ENCODE measurements at places on chromosomes 2 and 18.

DNA sequence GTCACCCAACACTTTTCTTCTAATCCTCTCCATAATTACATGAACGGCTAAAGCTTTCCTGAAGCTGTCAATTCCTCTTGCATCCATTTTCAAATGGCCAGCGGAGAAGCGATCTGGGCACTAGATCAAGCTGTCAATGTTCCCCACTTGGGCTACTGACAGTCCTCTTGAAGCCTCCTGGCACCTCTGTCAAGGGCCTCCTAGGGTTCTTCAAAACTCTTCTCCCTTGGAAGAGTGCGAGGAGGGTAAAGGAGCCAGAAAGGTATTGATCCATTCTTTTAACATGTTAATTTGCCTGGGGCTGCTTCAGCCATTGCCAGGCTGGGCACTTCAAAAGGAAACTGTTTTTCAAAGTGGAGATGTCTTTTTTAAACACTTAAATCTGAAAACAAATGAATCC lies 19.8 kb downstream of the EPHA4 start:
- no peak for DNase-seq

DNA sequence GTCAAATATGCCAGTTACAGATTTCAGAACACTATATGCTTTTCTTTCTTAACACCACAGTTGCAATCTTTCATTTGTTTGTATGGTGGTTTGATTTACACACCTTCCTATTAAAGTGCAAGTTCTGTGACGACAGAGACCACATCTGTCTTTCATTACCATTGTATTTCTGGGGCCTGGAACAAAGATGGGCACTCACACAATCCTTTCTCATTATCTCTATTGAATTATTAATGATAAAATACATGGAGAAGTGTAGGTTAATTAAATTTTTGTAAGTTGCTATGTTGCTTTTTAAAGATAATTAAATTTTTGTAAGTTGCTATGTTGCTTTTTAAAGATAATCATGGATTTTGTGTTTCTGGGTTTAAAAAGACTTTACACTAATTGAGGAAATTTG lies 79.9 kb downstream of the KCTD18 start:
- no peak for DNase-seq

DNA sequence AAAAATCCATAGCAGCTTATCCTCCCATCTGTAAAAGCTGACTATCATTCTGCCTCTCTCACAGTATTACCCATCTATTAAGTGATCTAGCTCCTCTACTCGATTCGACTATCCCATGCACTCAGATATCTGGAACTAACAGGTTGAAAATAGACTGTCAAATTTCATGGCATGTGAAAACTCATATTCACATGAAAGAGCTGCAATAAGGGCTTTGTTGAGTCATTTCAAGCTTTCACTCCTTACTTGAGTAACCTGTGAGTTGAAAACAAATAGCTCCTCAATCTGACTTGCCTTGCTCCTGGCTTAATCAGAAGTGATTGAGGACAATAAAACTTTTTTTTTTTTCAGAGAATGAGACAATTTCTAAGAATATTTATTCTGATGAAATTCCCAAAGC lies 192.4 kb upstream of the ERBB4 start:
- DNase-seq = peak; percentile 63

- DNase-seq = no peak
Measured at GRCh38 chr2:195706161-195706900, 49.3 kb downstream of the SLC39A10 start.

DNA sequence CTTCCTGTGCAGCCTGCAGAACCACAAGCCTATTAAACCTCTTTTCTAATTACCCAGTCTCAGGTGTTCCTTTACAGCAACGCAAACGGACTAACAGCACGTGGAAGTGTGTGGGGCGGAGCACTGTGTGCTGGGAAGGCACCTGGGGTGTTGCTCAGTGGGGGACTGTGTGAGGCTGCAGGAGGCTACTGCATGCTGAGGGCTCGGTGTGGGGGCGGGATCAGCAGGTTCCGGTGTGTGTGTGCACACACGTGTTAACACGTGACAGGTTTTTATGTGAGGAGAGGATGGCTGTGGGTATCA lies 58.9 kb downstream of the ANKMY1 start:
- no peak for DNase-seq

DNA sequence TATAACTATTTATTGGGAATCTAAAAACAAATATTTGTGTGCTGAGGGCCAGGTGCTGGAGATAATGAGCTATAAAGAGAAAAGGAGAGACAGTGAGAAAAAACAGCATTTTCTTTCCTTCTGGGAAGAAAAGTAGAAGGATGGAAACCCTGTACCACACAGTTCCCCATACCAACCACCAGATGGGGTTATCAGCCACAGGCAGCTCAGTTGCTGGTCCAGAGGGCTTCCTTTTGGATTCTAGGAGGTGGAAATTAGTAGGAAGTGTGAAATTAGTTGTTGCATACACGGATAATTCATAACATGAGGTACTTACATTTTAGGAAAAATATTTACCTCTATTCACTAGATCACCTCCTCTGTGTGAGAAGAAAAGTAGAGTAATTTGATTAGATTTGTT lies 237.0 kb upstream of the FOSL2 start:
- DNase-seq = no peak

DNA sequence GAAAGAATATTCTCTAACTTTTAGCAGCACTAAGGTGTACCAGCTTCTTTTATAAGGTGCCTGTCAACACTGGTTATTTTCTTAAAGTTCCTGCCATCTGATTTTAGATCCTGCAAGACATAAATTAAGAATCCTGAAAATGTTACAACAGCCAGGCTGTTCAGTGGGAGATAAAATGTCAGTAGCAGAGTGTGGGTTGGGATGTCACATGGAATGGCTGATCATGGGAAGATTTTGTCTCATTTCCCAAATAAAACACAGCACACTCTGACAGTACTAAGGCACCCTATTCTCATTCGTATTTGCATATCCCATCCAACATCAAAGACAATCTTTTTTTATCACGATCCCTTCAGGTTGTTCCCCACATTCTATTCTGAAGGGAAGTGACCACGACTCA lies 2.4 kb upstream of the COX7A2L start:
- no peak for DNase-seq

DNA sequence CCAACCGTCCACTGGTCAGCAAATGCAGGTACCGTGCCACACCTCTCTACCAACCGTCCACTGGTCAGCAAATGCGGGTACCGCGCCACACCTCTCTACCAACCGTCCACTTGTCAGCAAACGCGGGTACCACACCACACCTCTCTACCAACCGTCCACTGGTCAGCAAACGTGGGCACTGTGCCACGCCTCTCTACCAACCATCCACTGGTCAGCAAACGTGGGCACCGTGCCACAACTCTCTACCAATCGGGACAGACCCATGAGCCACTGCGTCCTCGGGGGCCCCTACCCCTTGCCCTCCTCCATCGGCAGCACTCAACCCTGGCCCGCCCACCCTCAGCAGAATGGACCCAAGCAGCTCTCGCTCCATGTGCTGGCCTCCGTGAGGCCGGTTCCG lies 226.4 kb upstream of the SALL3 start:
- no peak for DNase-seq

DNA sequence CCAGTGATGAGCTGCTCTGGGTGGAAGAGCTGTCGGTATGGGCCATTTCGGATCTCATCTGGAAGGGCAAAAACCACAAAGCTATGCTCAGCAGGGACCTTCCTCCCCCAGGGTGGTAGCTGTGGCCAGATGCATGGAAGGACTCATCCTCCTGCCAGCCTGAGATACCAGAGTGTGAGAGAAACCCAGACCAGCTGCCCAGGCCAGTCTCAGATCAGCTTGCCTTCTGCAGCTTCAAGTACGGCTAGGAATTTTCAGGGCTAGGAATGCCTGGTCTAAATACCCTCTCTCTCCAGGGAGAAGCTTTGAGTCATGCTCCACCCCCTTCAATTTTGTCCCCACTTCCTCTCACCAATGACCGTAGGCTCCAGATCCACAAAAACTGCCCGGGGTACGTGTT lies 1.4 kb upstream of the TUBA4B start:
- DNase-seq = no peak

DNA sequence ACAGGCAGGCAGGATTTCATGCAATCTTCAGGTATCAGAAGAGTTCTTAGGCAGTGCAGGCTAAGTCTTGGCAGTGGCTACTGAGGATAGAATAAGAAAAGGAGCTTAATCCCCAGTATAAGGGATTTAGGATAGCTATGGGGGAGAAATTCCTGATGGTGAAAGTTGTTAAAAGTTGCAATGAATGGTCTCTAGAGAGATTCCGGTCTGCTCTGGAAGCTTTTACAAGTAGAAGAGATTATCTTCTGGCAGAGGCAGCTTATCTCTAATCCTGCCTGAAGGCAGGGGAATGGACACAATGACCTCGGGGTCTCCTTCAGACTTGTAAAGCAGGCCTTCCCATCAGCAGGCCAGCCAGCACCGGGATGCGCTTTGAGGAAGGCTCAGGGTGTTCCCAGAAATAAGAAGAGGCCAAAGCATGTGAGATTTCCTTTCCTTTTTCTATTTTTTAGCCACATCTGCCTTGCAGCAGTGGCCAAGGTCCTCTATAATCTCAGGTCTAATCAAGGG lies 253.9 kb upstream of the KLHL29 start:
- DNase-seq = no peak

GRCh38 chr2:13996527-13996926 lies 636.0 kb upstream of the LRATD1 start:
- no peak for DNase-seq

DNA sequence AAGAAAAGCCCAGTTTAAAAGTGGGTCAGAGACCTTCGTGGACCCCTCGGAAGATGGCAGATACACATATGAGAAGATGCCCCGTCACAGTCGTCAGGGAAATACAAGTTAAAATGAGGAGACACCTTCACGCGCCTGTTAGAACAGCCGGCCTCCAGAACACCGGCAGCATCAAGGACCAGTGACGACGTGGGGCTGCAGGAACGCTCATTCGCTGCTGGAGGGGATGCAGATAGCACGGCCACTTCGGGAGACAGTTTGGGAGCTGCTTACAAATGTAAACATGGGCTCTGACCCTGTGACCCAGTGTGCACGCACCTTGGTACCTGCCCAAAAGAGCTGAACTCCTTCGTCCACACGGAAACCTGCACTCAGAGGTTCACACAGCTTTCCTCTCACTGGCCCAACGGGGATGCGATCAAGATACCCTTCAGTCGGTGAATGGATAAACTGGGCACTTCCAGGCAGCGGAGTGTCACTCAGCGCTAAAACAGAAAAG lies 83.7 kb upstream of the CTDP1 start:
- no peak for DNase-seq

DNA sequence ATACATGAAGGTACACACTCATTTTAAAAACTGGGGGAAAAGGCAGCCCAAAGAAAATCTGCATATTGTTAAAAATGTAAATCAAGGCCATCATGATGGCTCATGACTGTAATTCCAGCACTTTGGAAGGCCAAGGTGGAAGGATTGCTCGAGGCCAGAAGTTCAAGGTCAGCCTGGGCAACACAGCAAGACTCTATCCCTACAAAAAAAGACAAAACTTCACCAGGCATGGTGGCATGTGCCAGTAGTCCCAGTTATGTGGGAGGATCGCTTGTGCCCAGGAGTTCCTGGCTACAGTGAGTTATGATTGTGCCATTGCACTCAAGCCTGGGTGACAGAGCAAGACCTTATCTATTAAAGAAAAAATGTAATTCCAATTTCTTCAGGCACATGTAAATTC lies 34.6 kb upstream of the TMEM247 start:
- no peak for DNase-seq

- no peak for DNase-seq
Measured at GRCh38 chr18:39550701-39551100, 1985.1 kb upstream of the CELF4 start.

- DNase-seq = no peak
Measured at GRCh38 chr18:60389314-60389713, 16.7 kb upstream of the MC4R start.

DNA sequence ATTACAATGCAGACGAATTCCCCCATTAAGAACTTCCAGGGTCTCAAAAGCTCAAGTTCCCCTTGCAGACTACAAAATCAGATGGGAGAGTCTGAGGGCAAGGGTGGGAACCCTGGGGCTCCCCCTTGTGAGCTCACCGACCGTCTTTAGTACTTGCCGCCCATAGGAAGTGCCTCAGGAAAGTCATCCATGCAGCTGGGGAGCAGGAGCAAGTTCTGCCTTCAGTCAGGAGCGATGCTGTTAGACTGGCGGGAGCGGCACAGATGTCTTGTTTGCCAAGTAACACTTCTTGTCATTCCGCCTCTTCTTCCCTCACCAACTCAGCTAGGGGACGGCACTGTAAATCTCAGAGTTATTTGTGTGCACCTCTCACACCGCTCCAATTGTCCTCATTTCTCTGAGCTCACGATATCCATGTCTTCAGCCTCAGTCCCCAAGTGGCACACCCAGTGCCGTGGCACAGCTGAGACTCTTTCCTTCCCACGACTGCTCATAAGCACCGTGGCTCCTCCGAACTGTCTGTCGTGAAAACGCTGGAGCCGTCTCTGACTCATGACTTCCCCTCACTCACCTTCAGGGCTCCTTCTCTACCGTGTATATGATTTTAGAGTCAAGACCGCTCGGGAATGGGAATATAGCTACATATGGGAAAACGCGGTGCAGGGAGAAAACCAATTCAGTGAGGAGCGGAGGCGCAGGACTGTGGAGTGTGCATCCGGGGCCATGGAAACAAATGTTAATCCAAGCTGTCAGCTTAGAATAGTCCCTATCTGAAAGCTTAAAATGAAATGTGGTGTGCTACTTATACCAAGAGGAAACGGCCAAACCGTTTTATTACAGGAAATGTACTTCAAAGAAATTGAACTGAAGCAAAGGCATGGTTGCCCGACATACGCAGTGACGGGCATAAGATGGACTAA lies 34.0 kb downstream of the UXS1 start:
- no peak for DNase-seq

GRCh38 chr18:29928081-29928480 lies 1114.5 kb downstream of the DSC3 start:
- no peak for DNase-seq

GRCh38 chr2:10579441-10579840 lies 110.3 kb downstream of the NOL10 start:
- DNase-seq = no peak

GRCh38 chr2:8022908-8023640 lies 658.8 kb upstream of the ID2 start:
- peak; percentile 59 for DNase-seq

DNA sequence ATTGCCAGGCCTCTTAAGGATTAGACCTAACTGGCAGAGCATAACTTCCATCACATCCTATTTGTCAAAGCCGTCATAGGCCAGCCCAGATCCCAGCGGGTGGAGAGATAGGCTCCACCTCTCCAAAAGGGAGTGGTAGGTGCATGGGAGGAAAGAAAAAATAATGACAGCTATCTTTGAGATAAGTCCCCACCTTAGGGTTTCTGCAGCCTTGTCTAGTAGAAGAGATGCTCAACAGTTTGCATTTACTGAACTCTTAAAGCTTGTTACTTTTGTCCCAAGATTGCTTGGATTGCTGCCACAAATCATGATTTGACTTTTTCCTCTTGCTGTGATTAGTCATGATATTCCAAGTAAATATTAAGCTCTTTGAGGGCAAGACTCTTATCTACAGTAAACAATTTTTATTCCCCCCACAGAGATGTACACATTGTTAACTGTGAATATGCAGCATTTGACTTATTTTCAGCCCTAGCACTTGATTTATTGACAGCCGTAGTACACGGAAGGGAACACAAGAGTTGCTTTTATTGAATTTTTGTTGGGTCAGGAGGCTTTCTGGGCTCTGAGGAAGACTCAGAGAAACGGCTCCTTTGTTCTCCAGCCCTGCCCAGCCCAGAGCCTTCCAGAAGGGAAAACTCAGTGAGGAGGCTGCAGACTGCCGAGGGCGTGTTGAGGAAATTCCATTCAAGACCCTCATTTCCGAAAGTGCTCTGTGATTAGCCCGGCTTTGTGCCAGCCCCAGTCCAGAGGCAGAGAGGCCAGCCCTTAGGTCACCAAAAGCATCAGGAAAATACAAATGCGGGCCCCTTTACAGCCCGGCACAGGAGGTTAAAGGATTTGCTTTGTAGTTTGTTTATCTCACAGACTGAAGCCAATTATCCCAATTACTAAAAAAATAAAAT lies 75.5 kb upstream of the ZNF532 start:
- no peak for DNase-seq

All from GM20000 (cell line).